Renal cortical epithelial cell (primary cell): ENCODE measurements at places on chromosomes 3 and 15.

DNA sequence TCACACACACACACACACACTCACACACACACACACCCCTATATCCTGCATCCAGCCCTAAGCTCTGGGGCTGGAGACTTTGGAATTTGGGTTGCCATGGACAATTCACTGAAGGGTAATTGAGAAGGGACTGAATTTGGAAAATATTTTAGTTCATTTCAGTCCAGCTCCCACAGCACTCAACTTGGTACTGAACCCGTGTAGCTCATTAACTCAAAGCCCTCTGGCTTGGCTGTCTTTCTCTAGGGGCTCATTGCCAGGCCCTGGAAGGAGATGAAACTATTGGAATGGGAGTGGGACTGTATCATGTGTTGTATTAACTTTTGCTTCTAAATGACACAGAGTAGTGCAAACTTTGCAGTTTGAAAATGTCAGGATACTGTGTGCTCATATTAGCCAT is 157.3 kb downstream of the EPHB1 start:
- no peak for DNase-seq

DNA sequence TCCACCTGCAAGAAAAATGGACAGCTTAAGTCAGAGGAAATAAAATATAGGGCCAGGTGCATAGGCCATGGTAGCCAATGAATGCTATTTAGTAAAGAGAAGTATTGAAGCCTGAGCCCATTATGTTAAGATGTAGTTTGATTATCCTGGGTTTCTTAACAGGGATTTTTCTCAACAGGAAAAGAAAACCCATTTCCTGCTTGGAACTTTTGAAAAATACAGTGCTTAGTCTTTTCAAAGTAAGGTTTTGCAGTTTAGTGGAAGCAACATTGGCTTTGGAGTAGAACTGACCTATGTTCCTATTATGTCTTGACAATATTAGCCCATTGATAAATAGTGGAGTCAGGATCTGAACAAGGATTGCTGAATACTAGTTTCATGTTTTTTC is 259.5 kb upstream of the TGFBR2 start:
- DNase-seq: no peak

DNA sequence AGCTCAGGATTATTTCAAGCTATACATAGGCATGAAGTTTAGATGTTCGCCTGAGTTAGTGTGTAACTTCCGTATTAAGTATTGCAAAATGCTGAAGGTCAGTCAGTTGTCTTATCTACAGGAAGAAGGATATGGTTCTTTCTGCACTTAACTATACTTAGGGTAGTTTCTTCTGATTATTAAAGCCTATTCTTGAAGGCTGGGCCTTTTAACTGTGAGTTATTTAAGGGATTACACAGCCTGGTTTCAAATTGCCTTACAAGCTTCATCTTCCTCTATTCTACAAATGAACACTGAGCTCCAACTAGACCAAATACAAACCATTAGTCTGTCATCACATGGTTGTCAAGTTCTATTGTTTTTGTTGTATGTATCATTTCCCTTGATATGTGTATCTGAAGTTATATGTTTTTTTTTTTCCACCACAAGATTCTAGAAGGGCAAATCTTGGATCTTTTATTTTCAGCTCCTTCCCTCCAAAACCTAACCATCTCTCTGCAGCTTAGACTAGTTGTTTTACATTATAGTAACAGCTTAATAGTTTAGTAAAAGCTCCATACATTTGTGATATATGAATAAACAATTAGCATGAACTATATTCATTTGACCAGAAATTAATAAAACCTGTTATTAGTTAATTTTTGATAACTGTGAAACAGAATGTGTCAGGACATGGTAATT is 272.9 kb upstream of the KCNMB2 start:
- no peak for DNase-seq

- peak; percentile 63 for DNase-seq
These were observed 574.0 kb downstream of the NAALADL2 start for GRCh38 chr3:175433026-175433674.

- no peak for DNase-seq
These were observed 18.8 kb downstream of the ZXDC start for GRCh38 chr3:126456766-126457388.

DNA sequence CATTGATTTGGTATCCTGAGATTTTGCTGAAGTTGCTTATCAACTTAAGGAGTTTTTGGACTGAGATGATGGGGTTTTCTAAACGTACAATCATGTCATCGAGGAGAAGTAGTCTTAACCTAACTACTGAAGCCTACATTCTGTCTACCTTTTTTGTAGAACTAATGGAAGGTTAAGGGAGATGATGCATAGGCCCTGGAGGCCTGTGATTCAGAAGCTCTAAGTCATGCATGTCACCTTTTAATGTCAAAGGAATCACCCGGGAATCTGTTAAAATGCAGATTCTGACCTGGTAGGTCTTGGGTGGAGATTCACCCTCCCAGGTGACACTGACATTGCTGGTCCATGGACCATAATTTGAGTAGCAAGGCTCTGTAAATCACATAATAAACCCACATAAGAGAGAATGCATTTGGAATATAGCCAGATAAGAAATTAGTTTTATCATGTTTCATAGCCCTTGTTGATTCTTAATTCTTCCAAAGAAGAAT is 64.9 kb downstream of the GHSR start:
- DNase-seq: peak; percentile 58

GRCh38 chr15:29376590-29376989 is 107.0 kb upstream of the NSMCE3 start:
- no peak for DNase-seq
